T-helper 22 cell (primary cell): ENCODE measurements at places on chromosomes 5 and 9.

DNA sequence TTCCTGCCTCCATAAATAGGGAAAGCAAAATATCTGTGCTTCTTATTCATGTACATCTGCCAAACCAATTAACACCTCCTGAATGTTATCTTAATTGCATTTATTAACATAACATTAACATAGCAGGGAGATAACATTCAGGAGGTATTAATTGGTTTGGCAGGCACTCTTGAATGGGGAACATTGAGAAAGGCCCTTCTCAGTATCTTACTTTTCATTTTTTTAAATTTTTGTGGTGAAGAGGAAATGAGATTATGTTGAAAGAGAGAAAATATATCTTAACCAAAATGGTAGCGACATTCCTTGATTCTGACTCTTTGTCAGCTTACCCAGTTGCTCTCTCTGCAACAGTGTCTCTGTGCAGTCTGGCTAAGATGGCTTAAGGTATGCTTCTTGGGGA lies 100.4 kb upstream of the TLE1 start:
- DNase-seq = no peak

DNA sequence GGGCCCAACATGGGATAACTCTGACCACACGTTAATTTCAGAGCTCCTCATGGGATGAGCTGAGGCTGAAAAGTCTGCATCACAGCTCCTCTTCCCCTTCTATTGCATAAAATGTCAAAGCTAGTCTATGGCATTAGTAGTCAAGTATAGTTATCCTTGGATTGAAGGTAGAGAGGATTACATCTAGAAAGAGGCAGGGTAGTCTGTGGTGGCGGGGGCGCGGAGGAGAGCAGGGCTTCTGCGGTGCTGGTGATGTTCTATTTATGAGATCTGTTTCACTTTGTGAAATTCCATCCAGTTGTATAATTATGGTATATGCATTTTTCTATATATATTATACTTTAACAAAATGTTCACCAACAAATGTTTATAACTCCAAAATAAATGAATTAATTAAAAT lies 329.5 kb upstream of the GRAMD2B start:
- no peak for DNase-seq

GRCh38 chr5:110872963-110873362 lies 134.2 kb downstream of the SLC25A46 start:
- DNase-seq = no peak

GRCh38 chr5:168324859-168325630 lies 33.6 kb downstream of the WWC1 start:
- no peak for DNase-seq

DNA sequence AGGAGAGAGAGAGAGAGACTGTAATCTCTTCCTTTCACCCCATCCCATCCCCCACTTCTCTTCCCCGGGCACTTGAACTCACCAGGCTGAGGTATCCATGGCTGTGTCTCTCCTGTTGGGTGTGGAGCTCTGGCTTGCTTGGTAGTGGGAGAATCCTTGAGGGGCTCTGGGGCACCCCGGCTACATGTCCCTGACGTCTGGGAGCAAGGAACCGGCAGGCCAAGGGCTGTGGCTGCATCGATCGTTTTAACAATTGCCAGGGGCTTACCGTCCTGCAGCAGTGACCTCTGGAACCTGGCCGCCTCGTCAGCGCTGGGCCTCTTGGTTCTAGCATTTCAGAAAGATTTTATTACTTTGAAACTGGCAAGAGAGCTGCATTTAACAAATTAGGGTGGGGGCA lies 30.0 kb downstream of the FGF18 start:
- no peak for DNase-seq

GRCh38 chr9:112234779-112235178 lies 59.7 kb upstream of the SUSD1 start:
- DNase-seq = no peak

DNA sequence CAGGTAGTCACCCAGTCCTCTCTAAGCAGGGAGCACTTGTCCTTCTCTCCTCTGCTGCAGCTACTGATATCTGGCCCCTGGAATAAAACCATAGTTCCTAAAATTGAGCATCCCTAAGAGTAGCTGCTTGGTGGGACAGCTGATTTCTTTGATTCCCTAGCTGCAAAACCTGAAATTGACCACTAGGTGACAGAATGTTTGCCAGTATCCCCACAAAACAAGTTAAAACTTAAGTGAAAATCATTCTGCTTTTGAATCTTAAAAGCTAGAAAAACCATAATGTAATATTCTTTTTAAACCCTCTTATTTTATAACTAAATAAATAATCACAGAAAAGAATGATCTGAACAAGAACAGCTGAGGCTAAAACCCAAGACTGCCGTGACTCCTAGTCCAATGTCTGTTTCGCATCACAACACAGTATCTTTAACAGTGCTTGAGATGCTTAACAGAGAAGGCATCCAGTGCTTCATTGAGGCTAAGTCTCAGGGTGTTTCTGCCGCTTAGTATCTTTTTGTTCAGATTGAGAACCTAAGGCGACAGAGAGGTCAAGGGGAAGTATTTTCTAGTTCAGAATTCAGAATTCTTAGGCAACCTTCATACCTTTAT lies 24.4 kb upstream of the TAL2 start:
- no peak for DNase-seq

DNA sequence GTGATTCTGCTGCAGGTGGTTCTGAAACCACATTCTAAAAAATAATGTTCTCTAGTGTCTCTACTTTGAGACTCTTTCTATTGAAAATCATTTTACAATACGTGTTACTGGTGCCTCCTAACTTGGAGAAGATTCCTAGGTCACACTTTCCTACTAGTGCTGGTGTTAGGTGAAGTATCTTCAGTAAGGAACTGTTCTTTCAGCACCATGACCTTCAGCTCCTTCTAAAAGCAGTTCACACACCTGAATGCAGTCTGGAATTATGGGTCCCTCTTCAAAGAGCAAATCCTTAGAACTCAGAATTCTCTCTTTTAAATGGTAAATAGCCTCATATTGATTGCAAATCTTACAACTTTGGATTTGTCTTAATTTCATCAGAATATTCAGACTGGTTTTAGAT lies 10.6 kb upstream of the DPYSL3 start:
- DNase-seq = no peak

DNA sequence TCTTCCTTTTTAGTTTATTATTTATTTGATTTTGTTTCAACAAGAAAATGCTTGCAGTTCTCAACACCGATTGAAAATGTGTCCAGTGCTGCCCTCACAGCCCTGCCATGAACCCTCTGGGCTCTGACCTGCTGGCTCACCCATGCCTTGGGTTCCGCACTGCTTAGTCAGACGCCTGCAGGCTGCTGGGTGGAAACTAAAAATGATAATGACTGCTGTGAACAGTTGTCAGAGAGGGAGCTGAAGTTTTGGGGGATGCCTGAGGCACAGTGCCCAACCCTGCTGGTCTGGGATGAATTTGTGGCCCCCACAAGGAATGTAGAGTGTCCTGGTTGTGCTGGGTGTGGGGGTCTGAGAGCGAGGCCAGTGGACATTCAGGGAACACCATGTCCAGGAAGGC lies 22.2 kb upstream of the CFAP157 start:
- DNase-seq = no peak

GRCh38 chr9:91407580-91408318 lies 15.9 kb downstream of the NFIL3 start:
- DNase-seq = no peak

GRCh38 chr5:62680121-62680520 lies 101.5 kb downstream of the LRRC70 start:
- DNase-seq = no peak
